ENCODE measurements at places on chromosomes 12 and 14.

DNA sequence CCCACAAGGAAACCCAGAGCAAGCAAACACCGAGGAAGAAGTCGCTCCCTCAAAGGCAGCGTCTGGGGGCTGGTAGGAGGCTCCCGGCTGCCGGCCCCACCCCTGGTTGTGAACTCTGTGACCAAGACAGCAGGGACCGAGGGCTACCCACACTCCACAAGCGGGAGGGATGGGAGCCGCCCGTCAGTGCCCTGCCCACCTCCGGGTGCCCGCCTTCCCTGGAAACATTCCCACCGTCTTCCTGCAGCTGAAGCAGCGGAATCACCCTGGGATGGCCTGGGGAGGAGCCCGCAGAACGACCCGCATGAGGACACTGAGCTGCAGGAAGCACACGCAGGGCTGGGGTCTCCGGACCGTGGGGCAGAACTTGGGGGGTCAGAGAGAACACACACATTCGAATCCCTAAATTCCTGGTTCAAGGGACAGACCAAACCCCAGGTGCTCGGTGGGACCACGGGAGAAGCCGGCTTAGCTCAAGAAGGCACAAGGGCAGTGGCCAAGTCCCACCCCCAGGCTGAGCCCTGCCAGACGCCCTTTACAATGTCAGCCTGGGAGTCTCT lies 33.5 kb upstream of the C14orf180 start:
- DNase-seq, result no peak

DNA sequence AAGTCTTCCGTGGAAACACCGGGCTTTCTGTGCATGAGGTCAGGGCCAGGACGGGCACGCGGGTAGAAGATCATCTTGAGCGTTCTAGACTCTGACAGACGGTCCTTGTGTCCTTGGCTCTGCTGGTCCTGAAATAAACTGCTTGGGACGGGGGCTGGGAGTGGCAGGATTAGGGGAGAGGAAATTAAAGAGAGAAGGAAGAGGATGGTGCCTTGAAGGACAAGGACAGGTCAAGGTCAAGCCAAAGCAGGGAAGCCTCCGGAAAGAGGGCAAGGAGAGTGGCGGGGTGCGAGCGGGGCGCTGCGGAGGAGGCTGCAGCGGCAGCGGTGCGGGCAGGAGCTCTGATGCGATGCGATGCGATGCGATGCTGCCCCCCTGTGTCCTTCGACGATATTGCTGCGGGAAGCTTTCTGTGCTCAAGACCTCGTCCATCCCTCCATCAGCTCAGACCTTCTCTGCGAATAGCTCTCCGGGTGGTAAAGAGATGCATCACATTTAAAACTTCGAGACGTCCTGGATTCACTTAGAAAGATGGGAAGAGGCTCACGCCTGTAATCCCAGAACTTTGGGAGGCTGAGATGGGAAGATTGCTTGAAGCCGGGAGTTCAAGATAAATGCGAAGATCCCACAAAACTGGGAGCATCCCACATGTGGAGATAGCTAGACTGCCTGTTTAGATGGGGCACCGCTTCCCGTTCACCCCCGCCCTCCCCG lies 110.1 kb upstream of the TMEM132D start:
- no peak for DNase-seq

GRCh38 chr12:11576104-11576503 lies 73.4 kb upstream of the ETV6 start:
- no peak for DNase-seq

- no peak for DNase-seq
These were observed 103.3 kb downstream of the NCOR2 start for GRCh38 chr12:124464062-124464461.

DNA sequence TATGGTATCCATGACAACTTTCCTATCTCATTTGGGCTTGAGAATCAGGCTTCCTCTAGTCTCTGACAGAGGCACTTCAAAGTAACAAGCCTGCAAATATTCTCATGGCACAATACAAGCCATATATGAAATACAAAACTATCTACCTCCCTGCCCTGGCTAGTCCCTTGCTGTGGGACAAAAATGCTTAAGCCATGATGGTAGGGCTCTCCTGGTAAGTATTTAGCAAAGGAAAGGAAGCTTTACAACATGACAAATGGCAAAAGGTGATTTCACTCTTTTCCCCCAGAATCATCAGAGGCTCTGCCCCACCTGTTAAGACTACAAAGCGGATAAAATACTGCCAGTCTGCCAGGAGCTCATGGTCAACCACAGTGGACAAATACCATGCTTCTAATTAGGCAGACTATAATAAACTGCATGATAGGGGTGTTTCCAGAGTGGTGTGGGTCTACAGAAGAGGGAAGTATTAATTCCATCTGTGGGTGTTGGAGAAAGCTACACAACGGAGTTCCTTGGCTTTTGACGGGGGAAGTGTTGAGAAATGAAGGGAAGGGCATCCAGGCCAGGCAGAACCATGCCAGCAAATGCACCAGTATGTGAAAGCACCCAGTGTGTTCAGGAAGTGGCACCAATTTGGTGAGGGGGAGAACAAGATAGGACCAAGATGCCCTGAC lies 92.9 kb downstream of the SPTSSA start:
- DNase-seq, result no peak

DNA sequence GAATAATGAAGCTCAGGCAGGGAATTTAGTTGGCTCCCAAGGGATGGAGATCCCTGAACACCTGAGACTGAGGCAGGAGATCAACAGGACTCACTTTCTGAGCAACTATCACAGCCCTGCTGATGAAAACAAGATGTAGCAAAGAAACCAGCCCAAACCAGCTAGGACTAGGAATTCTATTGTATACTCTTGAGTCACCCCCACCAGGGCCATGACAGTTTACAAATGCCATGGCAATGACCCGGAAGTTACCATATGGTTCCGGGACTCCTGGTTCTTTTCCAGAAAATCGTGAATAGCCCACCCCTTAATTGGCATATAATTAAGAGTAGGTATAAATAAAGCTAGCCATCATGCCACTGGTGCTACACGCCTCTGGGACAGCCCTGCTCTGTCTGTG lies 46.0 kb upstream of the OASL start:
- DNase-seq, result no peak
